ENCODE measurements at places on chromosomes 2 and 18.

DNA sequence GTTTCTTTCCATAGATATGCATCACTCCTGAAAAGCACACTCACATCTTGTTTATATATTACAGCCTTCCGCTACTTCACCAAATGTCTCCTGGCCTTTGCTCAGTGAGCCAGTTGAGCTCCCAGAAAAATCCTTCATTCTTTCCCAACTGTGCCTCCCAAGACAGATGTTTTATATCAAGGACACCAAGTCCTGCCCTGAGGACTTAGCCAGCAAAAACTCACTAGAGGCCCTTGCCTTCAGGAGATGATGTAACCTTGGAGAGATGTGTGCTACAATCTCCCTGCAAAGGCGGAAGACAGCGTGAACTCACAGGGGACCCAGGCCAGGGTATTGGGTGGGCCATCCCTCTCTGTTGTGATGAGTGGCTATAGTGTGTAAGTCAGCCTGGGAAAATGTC, 86.1 kb upstream of the CTAGE1 start:
- DNase-seq = no peak

GRCh38 chr2:173898178-173898668, 67.0 kb downstream of the SP3 start:
- no peak for DNase-seq

DNA sequence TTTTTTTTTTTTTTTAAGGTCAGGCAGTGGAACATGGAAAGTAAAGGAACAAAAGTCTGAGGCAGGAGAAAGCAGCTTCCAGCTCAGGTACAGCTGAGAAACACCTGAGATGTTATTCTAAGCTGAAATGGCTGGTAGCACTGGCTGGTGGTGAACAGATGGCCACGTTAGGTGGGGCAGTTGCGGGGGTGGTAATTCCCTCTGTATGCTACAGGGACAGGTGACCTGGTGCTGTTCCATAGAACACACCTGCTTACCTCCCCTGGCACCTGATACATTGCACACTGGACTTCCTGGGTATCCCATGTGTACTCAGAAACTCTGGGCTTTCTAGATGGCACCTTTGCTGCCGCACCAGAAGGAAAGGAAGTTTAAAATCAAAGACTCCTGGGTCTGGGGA, 333.3 kb downstream of the SLC8A1 start:
- no peak for DNase-seq

DNA sequence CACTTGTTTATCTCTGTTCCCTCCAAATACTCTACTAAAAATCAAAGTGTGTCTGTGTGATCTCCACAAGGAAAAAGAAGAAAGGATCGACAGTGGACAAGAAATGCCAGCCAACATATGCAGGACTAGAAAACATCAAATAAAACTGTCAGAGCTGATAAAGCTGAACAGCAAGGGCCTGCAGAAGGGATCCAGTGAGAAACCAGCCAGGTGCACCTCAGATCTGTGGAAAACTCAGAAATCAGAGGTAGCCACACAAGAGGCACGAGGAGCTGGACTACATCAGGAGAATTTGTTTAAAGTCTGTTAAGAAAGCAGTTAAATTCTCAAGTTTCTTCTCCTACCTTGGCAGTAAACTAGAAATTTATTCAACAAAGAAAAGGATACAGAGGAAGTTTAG, 135.2 kb downstream of the SUCLG1 start:
- DNase-seq = no peak

DNA sequence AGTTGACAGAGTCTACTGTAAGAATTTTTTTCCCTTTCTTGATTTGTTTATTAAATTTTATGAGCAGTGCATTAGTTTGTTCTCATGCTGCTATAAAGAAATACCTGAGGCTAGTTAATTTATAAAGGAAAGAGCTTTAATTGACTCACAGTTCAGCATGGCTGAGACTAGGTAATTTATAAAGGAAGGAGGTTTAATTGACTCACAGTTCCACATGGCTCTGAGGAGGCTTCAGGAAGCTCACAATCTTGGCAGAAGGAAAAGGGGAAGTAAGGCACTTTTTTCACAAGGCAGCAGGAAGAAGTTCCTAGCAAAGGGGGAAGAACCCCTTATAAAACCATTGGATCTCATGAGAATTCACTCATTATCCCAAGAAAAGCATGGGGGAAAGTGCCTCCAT, 191.4 kb upstream of the VRK2 start:
- DNase-seq = no peak

GRCh38 chr2:18959952-18960717, 370.8 kb upstream of the NT5C1B start:
- peak; percentile 29 for DNase-seq

- peak; percentile 10 for DNase-seq
Measured at GRCh38 chr2:51812138-51812866, 780.4 kb upstream of the NRXN1 start.

GRCh38 chr2:38830526-38831159, 45.1 kb downstream of the DHX57 start:
- DNase-seq = no peak

- no peak for DNase-seq
Measured at GRCh38 chr18:10791169-10791831, 265.5 kb downstream of the NAPG start.

DNA sequence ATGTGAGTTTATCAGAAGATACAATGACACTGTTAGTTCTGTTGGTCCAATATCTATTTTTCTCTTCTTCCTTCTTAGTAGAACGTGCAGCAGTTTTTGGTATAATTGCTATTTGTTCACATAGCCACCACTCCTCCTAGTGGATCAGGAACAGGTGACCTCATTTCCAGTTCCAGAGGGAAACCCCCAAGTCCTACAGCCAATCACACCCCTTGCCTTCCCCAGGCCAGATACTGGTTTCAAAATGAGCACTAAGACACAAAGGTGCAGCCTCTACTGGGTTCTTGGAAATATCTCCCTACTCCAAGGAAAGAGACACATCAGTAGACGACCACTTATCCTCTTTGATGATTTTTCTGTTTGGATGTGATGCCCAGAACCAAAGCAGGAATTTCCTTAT, 103.2 kb downstream of the TCF4 start:
- DNase-seq = no peak

Measured in AG04449 (cell line).